ENCODE measurements at places on chromosomes 7 and 10.

DNA sequence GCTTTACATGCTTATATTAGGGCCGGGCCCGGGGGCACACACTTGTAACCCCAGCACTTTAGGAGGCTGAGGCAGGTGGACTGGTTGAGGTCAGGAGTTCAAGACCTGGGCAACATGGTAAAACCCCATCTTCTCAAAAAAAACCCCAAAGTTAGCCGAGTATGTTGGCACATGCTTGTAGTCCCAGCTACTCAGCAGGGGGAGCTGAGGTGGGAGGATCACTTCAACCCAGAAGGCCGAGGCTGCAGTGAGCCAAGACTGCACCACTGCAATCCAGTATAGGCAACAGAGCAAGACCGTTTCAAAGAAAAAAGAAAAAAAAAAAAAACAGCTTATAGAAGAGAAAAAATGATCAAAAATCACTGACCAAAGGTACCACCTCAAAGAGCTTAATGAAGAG, 63.1 kb downstream of the AMZ1 start:
- no peak for DNase-seq

- DNase-seq, result no peak
Observed at GRCh38 chr7:146510088-146510680, 393.6 kb downstream of the CNTNAP2 start.

DNA sequence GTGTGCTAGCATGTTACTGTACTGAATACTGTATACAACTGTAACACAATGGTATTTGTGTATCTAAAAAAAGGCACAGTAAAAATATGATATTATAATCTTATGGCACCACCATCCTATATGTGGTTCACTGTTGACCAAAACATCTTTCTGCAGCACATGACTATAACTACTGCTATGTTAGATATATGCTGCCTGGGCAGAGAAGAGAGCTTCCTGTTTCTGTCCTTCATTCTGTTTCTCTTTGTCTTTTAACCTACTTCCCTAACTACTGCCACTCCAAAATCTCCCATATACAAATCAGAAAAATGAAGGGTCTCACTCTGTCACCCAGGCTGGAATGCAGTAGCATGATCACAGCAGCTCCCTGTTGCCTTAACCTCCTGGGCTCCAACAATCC, 8.8 kb upstream of the FGL2 start:
- DNase-seq, result no peak

DNA sequence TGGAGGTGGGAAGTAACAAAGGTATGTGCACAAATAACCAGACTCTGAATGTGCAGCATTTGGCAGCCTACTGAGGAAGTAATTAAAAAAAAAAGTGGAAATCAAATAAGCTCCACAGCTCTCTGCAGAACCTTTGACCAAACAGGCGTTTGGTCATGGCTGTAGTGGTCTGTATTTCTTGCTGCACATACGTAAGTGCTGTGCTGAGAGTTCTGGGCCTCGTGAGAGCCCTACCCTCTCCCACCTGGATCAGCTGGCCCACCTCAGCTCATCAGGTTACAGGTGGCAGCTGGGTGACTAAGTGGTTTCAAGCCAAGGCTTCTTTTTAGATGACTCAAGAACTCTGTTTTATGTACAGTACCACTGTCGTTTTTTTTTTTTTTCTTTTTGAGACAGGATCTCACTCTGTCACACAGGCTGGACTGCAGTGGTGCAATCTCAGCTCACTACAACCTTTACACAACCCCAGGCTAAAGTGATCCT, 178.2 kb upstream of the KLF6 start:
- no peak for DNase-seq

GRCh38 chr10:77532068-77532467, 105.5 kb downstream of the KCNMA1 start:
- peak; percentile 76 for DNase-seq

- no peak for DNase-seq
Observed at GRCh38 chr10:77509391-77509790, 128.2 kb downstream of the KCNMA1 start.

- no peak for DNase-seq
Observed at GRCh38 chr10:8563478-8563877, 509.0 kb downstream of the GATA3 start.

GRCh38 chr10:69232736-69233480, 12.8 kb downstream of the HKDC1 start:
- no peak for DNase-seq

DNA sequence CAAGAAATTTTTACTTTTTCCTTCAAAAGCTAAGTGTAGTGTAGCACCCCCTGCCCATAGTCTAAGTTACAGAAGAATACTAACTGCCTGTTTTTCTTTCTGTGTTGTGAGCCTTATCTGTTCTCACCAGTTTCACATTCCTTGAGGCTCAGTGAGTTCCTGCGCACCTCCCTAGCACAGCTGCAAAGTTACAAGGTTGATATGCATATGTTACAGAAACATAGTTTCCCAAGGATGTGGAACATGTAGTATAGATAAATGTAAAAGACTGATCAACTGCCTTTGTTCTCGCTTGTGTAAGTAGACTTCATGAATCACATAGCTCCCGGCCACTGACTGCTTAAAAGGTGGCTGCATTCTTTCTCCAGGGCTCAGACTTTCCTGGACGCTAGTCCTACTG, 6.7 kb upstream of the ZNF33B start:
- no peak for DNase-seq

DNA sequence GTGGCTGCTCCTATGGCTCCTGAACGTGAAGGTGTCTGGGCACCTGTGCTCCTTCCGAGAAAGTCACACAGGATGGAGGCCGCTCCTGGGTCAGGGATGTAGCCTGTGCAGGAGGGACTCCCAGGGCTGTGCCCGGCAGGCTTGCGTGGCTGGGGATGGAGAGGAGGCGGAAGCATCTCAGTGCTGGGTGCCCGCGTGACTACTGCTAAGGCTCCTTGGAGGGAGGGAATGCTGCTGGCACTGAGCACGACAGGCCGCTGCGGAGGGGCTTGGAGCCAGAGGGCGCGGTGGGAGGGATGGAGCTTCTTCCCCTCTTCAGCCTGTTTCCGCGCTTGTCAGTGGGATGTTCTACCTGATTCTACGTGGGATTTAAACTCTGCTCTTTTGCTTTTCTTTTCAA, 35.0 kb downstream of the ADCY1 start:
- no peak for DNase-seq

DNA sequence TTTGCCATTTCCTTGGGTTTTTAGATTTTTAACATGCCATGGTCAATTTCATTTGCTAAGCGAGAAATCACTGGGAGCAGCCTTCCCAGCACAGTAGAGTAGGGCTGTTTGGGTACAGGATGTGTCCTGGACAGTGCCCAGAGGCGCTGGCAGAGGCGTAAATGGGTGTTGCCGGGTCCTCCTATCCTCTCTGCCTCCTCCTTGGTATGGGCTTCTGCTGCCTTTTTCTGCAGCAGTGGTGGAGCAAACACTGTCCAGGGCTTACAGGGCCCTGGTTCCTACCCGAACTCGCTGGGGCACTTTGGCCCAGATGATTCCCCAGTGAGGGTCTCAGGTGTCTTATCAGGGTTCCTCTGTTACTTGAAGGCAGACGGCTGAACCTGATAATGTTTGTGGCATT, 298.3 kb downstream of the RPS24 start:
- DNase-seq, result no peak

DNA sequence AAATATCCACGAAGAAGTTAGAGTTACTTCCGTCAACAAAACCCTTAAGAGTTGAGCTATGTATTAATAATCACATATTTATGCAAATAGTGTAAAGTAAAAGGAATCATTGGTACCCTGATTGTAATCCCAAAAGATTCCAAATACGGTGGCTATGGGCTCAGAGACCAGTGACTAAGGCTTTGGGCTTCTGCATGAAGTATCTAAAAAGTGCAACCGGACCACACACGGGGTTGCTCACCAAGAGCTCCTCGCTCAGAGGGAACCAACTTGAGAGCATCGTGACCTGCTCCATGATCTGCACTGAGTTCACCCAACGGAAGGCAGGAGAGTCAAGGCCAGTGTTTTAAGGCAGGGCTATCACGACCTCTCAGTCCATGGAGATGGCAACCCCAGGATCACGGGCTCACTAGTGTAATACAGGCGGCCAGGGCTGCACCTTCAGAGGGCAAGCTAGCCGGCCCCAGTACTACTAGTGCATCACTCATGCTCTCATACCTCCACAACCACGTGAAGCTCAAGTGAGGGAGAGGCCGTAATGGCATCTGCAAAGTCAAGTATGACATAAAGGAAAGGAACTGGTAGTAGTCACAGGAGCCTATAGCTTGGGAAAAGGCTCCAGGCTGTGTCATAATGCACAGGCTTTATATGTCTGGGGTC, 77.1 kb upstream of the CAMK2B start:
- no peak for DNase-seq

DNA sequence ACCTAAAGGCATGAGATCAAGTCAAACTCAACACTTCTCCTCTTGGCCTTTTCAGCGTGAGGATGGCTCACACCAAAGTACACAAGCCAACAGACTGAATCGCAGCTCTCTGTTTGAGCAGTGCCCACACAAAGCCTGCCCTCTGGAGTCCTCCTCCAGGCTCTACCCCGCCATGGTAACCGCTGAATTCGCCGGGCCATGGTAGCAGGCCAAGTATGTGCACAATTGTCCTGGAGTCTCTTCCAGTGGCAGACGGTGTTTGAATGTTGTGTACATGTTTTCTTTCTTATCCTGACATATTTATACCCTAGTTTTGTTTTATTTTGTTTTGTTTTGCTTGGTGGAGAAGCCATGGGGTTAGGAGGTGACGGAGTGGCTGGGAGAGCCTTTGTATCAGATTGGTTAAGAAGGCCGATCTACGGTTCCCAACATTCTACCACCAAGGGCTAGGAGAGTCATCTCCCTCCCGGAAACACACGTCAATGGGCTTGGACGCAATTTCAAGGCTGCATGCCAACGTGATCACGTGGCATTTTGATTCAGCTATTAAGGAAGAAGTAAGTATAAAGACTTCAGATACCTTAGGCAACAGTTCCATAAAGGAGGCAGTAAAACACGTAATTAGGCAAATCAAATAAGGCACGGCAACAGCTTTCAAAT, 12.1 kb upstream of the SHH start:
- no peak for DNase-seq

DNA sequence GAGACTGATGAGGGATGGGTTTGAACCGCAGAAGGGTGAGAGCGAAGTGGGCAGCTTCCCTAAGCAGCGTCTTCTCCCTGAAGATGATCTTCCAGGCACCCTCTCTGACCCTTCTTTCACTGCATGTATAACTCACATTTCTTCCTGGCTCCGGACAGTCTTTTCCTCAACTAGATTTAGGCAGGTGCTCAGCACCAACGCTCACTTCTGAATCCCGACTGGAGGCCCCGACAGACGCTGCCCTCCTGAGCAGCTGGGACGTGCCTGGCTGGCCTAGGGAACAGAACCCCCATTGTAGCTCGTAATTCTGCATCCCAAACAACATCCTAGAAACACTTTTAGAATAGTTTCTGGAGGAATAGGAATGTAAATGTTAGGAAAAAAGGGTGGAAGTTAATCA, 206.6 kb downstream of the DIP2C start:
- no peak for DNase-seq

- no peak for DNase-seq
Observed at GRCh38 chr10:31648966-31649365, 279.7 kb downstream of the ARHGAP12 start.

DNA sequence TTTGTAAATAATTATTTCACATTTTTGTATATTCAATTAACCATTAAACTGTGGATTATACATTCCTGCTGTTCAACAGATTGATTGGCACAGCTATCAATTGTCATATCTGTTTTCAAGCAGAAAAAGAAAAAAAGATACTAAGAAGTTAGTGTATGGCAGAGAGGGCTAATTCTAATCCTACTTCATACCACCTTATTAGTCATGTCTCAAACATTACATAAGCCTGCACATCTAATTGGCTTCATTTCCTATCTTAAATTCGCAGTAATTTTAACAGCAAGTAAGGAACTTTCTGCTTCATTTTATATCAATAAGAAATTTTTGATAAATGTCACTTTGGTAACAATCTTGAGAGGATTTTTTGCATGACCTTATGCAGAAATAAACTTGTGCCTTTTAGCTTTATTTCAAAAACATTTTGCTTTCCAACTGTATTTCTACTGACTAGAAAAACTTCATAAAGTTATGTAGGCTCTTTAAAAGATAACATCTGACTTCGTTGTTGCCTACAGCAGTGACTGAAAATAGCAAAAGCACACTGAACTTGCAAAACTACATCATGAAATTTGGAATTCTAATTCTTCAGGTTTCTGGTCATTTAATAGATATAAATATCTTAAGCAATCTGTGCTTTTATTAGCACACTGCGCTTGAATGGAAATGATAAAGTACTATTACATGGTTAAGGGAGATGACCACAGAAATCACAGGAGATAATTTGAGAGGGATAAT, 111.5 kb downstream of the SEMA3C start:
- no peak for DNase-seq

GRCh38 chr7:148395990-148396716, 194.4 kb upstream of the C7orf33 start:
- no peak for DNase-seq

- no peak for DNase-seq
Observed at GRCh38 chr7:73968487-73968886, 59.5 kb upstream of the ELN start.

- no peak for DNase-seq
Observed at GRCh38 chr7:130160455-130160854, 44.8 kb downstream of the TMEM209 start.

DNA sequence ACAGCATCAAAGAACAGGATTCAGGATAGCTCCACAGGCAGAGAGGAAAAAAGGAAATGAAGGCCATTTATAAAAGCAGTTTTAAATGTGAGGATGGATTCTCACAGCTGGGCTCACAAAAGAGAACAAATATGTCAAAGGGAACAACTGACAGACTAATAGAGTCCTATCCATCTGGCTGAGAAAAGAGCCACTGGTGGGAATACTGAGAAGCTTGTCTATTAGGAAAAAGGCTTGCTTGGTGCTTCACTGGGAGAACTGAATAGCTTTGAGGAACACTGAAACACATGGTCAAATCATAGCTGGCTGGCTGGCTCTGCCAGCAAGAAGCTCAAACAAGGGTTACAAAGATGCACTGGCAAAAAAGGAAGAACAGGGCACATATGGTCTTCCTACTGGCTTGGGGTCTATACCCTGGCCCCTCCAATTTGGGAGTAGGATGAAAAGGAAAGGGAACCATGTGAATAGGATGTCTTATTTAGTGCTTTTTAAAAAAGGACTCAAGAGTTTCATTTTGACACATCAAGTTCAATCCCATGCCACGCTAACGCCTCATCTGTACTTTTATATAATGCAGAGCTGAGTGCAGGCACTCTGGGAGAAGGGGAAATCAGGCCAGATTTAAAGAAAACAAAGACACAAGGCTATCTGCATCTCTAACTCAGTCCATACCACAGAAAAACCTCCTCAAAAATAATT, 44.8 kb upstream of the KCNIP2 start:
- DNase-seq, result no peak

- no peak for DNase-seq
Observed at GRCh38 chr10:122531939-122532338, 28.6 kb upstream of the DMBT1 start.

DNA sequence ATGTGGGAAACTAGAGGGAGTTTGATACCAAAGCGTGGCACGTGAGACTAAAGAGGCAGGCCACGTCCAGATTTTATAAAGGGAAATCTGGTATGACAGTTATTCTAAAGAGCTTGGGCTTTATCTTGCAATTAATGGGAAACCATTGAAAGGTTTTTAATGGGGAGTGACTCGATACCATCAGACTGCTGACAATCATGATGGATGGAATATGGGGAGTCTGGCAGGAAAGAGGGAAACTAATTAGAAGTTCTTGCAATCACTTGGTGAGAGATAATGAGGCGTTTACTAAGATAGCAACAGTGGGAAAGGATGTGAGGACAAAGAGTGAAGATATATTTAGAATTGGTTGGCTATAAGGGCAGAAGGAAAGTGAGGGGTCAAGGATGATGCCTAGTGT, 94.0 kb downstream of the MBL2 start:
- DNase-seq, result no peak

All from fibroblast of skin of left quadriceps (primary cell).